ENCODE measurements at places on chromosomes 3 and 15.

DNA sequence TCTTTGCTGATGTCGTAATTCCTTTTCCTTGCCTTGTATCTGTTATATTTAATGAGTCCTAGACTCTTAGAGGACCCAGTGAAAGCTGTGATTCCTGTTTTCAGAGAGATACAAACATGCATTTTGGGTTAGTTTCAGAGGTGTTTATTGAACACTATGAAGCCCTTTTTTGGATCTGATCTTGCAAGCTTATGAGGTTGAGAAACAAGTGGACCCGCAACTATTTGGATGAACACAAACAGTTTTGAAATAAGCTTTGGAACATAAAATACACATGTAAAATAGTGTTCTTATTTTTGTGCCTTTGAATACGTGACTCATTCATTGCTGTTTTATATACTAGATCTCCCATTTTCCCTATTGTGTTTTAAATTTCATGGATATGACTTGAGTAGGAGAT, 33.5 kb downstream of the SNRK start:
- no peak for DNase-seq

DNA sequence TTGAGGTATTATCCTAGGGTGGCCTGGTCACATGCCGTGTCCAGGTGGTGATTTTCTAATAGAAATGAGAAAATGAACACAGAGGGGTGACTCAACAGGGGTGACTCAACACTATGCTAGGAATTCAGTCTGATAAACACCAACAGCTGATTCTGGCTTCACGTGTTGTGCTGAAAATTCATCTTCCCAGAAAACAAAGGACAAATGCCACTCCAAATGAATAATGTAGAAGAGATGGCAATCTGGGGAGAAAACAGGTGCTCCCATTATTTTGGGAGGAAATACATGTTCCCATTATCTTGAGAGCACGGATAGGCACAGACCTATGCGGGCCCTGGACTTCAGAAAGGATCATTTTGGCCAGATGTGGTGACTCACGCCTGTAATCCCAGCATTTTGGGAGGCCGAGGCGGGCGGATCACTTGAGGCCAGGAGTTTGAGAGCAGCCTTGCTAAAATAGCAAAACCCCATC, 101.2 kb upstream of the MEX3B start:
- DNase-seq, result no peak

GRCh38 chr15:41512940-41513505, 604 bp downstream of the LTK start:
- peak; percentile 31 for DNase-seq

- DNase-seq, result no peak
Measured at GRCh38 chr3:107833043-107833442, 257.8 kb downstream of the CD47 start.

DNA sequence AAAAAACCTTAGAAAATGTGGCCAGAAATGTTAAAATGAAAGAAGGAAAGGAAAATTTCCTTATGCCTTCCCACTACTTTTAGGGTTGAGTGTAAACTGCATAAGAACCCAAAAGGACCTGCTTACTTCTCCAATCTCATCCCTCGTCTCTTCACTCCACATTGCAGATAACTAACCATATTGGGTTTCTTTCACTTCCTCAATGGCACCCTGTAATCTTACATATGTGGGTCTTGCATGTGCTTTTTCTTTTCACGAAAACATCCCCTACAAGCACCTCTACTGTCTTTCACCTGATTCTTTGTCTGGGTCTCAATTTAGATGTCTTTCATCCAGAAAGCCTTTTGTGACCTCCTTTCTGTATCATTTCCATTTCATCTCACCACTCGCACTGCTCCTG, 23.1 kb downstream of the EOMES start:
- no peak for DNase-seq

GRCh38 chr15:59185725-59186124, 20.9 kb upstream of the LDHAL6B start:
- DNase-seq, result no peak

GRCh38 chr15:70792171-70792573, 28.8 kb upstream of the UACA start:
- no peak for DNase-seq

Measured in COR-L47 (cell line).